Inflammatory macrophage treated with lipopolysaccharide for 1 hour (primary cell): ENCODE measurements at places on chromosomes 12 and 14.

GRCh38 chr14:94001016-94001415 is 3.9 kb downstream of the CCDC197 start:
- DNase-seq = no peak

DNA sequence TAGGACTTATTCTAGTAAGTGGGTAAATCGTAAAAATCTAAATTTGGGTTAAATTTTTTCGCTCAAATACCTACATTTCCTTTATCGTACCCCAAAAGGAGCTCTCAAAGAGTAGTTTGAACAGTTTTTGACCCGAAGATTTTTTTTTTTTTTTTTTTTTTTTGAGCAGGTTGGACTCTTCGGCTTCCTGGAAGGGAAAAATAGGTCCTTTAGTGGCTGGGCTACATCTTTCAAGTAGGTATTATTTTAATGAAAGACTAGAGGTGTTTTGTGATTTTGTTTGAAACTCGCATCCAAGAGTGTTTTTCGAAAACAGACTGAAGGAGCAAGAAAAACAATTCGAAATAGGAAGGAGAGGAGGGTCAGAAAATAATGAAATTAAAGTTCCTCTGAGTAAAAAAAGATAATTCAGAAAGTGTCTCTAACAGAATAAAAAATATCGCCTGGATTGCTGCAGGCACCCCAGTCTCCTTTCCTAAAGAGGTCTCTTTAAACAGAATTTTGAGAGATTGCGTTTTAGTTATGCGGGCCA is 6.0 kb downstream of the CDKN1B start:
- DNase-seq = no peak

- DNase-seq = peak; percentile 47
Observed at GRCh38 chr12:62841846-62842245, 93.1 kb downstream of the PPM1H start.

GRCh38 chr12:26748741-26749431 is 84.1 kb downstream of the ITPR2 start:
- DNase-seq = no peak

DNA sequence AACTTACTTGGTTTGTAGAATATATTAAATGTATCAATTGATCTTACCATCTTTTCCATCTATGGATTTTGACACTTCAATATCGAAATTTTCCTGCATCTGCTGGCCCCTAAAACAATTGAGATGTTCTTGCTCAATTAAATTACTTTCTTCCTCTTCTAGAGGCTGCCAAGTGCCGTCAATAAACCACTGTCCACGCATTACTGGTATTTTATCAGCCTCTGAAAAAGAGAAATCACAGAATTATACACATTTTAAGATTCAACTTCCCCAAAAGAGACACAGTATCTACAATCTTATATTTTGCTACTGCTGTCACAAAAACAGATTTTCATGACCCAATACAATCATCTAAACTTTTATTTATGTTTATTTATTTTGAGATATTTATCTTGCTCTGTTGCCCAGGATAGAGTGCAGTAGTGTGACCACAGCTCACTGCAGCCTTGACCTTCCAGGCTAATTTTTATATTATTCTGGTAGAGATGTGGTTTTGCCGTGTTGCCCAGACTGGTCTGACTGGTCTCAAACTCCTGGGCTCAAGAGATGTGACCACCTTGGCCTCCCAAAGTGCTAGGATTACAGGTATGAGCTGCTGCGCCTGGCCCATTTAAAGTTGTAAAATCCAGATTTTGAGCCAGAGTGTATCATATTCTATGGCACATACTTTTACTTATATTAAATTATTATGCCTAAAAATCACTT is 49.3 kb downstream of the DDHD1 start:
- peak; percentile 25 for DNase-seq

GRCh38 chr14:32683679-32684078 is 255.0 kb upstream of the NPAS3 start:
- DNase-seq = peak; percentile 24

DNA sequence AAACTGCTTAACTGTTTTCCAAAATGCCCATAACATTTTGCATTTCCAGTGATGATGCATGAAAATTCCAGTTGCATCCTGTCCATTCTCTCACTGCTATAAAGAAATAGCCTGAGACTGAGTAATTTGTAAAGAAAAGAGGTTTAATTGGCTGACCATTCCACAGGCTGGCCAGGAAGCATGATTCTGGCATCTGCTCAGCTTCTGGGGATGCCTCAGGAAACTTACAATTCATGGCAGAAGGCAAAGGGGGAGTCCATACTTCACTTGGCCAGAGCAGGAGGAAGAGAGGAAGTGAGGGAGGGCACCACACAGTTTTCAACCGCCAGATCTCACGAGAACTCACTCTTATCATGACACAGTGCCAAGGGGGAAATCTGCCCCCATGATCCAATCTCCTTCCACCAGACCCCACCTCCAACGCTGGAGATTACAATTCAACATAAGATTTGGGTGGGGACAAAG is 18.2 kb upstream of the CLEC2D start:
- peak; percentile 51 for DNase-seq

GRCh38 chr14:65833267-65833880 is 420.8 kb downstream of the FUT8 start:
- no peak for DNase-seq

DNA sequence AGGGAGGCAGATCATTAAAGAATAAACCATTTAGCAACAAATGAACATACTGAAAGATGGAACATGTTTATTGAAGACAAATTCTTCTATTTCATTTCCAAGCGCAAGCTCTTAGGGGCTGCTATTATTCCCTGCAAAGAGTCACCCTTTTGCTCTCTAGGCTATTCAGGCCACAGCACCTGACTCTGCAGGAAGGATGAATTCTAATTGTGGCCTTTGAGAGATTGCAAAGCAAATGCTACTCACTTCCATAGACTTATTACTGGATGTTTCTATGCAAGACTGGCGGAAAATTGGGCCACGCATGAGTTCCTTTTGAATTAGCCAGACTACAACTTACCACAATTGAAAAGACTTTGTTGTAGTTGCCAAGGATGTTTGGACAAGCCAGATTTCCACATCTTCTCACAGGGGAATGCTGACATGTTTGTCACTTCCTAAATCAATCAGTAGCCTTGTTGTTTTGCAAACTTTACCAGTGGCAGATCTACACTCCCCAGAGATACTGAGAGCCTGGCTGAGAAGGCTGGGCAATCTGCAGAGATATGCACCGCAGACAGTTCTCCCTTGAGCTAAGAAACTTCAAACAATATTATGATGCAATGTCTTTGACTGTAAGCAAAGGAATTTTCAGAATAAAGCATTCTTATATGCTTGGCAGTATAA is 334.3 kb upstream of the SYT1 start:
- no peak for DNase-seq

DNA sequence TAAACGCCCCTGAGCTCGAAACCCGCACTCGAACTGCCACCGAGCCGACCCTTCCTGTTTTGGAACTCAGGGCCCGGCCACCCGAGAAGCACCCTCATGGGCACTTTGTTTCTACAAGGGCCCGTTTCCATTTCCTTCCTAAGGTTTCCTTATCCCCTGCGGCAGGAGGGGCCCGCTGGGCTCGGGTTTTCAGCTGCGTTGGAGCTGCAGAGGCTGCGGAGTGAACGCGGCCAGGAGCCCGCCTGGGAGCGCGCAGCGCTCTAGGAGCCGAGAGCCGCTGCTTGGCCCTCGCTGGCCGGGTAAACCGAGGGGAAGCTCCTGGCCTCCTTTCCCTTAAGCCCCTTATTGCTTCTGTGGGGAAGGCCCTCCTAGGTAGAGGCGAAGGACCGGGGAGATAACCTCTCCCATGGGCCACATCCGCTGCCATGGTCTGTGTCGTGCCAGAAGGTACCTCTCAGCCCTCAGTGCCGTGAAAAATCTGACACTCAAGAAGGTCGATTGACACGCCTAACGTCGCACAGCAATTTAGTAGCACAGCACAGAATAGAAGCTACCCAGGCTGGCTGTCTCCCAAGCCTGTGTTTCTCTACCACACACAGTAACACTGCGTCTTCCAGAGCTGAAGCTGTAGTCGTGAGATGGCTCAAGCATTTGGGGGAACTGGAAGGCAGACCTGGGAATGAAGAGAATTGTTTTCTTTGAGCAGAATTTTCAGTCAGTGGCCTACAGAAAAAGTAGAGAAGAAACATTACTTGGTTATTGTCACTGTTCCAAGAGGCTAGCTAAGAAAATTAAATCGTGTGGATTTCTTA is 12.9 kb upstream of the CALM1 start:
- peak; percentile 16 for DNase-seq

DNA sequence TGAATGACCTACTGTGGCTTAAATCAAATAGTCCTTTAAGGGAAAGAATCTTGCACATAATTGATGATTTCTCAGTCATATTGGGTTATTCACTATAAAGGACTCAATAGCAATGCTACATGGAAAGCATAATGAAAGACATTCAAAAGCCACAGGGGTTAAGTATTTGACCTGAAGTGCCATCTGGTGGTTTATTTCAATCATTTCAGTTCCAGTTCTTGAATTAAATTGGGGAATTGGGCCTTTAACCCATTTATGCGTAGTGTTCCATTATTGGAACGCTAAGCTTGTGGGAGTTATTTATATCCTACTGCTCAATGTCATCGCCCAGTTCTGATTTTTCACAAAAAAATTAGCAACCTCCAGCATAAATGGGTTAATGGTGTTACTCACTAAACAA is 41.3 kb upstream of the C12orf71 start:
- DNase-seq = peak; percentile 50

GRCh38 chr12:101021911-101022388 is 188.1 kb downstream of the SLC5A8 start:
- peak; percentile 37 for DNase-seq

- no peak for DNase-seq
Observed at GRCh38 chr14:70982200-70982599, 74.9 kb downstream of the PCNX1 start.

- DNase-seq = no peak
Observed at GRCh38 chr14:77062261-77062660, 33.8 kb upstream of the IRF2BPL start.

- DNase-seq = no peak
Observed at GRCh38 chr12:26116829-26117715, 7.8 kb downstream of the BHLHE41 start.

- no peak for DNase-seq
Observed at GRCh38 chr12:18421867-18422266, 160.5 kb downstream of the PIK3C2G start.

GRCh38 chr14:104224131-104224505 is 85.7 kb downstream of the KIF26A start:
- DNase-seq = no peak

- no peak for DNase-seq
Observed at GRCh38 chr12:67772267-67773169, 124.0 kb downstream of the DYRK2 start.

DNA sequence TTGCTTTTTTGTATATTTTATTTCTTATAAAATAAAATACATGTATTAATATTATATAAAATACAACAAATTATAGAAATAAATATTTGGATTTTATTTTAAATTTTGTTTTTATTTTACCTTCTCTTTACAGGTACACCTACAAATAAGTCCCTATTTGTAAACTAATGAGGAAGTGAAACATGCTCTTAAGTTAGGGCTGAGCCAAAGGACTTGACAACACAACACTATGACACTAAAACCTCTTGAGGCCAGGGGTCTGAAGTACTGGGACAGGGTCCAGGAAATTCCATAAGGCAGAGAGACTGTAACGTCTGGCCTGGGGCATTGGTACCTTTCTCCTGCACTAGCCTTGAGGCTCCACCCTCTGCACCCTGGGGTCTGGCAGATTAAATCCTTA is 293.2 kb downstream of the FOXN3 start:
- no peak for DNase-seq

GRCh38 chr14:28671425-28671824 is 95.2 kb upstream of the FOXG1 start:
- DNase-seq = no peak

DNA sequence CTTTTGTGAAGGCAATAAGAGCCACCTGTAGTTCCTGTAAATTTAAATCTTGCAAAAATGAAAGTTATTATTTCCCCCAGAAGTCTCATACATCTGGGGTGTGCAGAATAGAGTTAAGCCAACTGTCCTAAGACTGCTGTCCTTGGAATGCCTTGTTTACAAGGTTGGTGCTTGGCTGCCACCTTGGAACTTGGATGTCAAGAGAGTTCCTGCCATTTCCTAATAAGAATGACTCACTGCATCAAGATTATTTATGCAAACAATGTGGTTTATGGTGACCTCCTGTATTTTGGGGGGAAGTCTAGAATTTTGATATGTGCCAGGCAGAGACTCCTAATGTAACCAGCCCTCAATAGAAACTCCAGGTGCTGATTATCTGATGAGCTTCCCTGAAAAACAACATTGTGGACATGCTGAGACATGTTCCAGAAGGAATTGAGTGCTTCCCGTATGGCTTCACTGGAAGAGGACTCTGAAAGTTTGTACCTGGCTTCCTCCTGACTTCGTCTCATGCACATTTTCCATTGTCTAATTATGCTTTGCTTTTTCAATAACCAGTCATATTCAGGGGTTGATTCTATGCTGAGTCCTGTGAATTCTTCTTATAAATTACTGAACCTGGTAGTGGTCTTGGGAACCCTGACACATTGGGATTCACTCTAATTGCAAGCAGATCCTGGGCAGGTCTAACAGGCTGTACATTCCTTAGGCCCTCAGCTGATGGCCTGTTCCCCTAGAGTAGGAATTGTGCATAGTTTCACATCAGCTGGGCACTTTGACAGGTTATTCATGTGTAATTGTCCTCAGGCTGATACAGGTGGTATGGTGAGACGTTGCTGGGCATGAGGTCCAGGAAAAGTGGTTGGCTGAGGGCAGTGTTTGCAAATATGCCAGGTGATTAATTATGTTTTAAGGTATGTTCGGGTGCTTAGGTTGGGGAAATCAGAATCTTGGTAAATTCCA is 1370.7 kb upstream of the TMEM132C start:
- DNase-seq = no peak

GRCh38 chr14:94555991-94556390 is 5.3 kb upstream of the SERPINA4 start:
- no peak for DNase-seq

DNA sequence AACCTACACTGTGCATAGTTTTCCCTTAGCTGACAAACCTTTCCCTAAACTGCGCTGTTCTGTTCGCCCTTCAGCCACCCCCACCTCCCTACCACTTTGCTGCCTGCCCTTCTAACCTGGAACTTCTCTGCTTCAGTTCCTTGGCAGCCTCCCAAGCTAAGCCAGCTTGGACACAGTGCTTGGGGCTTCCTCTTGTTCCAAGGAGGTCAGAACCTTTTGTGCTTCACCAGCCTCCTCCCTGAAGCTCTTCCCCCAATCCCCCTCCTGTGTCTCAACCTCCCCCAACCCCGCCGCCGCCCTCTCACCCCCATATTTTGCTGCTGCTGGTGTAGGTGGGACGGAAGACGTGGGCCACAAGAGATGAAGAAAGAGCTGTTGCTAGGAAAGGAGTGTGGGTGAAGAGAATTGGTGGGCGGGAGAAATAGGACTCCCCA is 8.1 kb upstream of the RIC8B start:
- DNase-seq = no peak

- no peak for DNase-seq
Observed at GRCh38 chr12:34016361-34016760, 5.9 kb upstream of the ALG10 start.
